Upper lobe of right lung (tissue), 1 donor: ENCODE measurements at places on chromosomes 12 and 14.

DNA sequence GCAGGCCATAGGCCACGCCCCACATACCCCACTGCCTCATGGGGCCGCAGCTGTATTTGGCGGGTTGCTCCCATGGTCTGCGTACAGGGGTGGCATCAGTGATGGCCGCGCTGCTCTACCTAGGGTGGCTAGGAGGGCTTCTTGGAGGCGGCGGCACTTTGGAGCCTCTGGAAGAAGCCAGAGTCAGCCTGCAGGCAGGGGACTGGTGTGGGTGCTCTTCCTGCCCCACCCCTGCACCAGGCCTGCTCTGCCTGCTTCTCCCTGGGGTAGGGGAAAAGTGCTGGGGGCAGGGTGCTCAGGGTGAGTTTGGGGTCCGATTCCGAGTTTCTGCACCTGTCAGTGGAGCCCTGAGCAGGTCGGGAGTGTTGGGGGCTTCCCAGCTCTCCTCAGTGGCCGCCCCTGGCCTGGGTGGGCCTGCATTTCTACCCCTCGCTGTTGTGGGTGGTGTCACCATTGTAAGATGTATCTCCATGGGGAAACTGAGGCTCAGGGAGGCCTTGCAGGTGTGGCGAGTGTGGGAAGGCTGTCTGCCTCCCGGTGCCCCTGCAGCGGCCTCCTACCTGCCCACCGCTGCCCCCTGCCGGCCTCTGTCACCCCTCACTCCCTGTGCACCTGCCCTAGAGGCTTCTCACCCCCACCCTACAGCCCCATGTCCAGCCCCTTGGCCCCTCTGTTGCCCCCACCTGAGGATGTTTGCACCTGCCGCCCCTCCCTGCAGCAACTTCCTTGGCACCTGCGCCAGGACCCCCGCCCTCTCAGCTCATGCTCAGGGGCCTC is 5.5 kb downstream of the CEP170B start:
- peaks cover 9% of the 10 kb centered on the region for H3K4me1 ChIP-seq
- H3K36me3 ChIP-seq, result no peaks in the 10 kb centered on the region
- H3K27ac ChIP-seq, result no peak overlapping the region
- H3K4me3 ChIP-seq, result no peak overlapping the region
- H3K27me3 ChIP-seq, result no peaks in the 10 kb centered on the region
- peak; percentile 69 for DNase-seq

- no peak overlapping the region for H3K4me3 ChIP-seq
- no peaks in the 10 kb centered on the region for H3K27me3 ChIP-seq
- peaks cover 8% of the 10 kb centered on the region for H3K4me1 ChIP-seq
- H3K27ac ChIP-seq, result no peak overlapping the region
Measured at GRCh38 chr14:25011095-25011494, 38.9 kb downstream of the STXBP6 start.

- no peak overlapping the region for H3K4me3 ChIP-seq
- H3K4me1 ChIP-seq, result peaks cover 13% of the 10 kb centered on the region
- no peaks in the 10 kb centered on the region for H3K27me3 ChIP-seq
- no peak overlapping the region for H3K27ac ChIP-seq
- no peaks in the 10 kb centered on the region for H3K36me3 ChIP-seq
- no peak for DNase-seq
Measured at GRCh38 chr12:105524961-105525360, 194.5 kb downstream of the C12orf75 start.

- no peaks in the 10 kb centered on the region for H3K36me3 ChIP-seq
- H3K27me3 ChIP-seq, result no peaks in the 10 kb centered on the region
Measured at GRCh38 chr14:96756745-96757144, 40.4 kb upstream of the VRK1 start.

DNA sequence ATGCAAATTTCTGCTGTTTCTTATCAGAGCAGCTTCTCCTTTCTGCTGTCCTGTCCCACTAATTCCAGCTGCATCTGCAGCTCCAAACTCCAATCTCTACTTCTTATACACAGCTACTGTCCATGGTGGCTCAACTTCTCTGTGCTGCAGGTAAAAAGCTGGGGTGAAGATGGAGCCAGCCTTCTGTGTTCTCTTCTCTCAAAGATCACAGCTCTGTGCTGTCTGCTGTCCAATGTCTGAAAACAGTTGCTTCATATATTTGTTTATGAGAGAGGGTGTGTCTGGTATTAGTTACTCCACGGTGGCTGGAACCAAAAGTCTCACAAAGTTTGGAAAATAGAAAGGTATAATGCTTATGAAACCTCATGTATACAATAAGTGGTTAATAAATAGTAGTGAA is 445.8 kb upstream of the TBX3 start:
- no peak overlapping the region for H3K27ac ChIP-seq
- no peak overlapping the region for H3K4me3 ChIP-seq
- DNase-seq, result no peak
- no peaks in the 10 kb centered on the region for H3K36me3 ChIP-seq
- no peaks in the 10 kb centered on the region for H3K4me1 ChIP-seq

DNA sequence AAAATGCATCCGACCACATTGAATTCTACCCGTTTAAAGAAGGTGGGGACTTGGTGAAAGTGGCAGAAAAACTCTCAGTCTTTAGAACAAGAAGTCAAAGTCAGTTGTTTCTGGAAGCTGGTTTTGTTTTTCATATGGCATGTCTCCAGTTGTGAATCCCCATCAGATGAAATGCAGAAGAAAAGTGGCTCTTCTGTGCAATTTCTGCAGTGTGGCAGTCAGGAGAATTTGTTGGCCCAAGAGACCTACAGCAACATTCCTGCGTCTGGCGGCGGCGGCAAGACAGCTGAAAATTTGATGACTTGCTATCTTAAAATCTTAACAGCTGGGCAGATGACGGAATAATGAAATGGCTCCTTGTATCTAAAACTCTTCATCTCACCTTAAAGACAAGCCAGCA is 201.5 kb downstream of the FOXN3 start:
- no peak overlapping the region for H3K4me3 ChIP-seq
- peaks cover 7% of the 10 kb centered on the region for H3K36me3 ChIP-seq
- H3K27ac ChIP-seq, result no peak overlapping the region
- peaks cover 19% of the 10 kb centered on the region for H3K4me1 ChIP-seq
- no peak for DNase-seq

- no peaks in the 10 kb centered on the region for H3K27me3 ChIP-seq
- H3K36me3 ChIP-seq, result no peaks in the 10 kb centered on the region
- H3K4me3 ChIP-seq, result no peak overlapping the region
- H3K27ac ChIP-seq, result no peak overlapping the region
Measured at GRCh38 chr12:76143343-76144244, 59.1 kb upstream of the NAP1L1 start.

DNA sequence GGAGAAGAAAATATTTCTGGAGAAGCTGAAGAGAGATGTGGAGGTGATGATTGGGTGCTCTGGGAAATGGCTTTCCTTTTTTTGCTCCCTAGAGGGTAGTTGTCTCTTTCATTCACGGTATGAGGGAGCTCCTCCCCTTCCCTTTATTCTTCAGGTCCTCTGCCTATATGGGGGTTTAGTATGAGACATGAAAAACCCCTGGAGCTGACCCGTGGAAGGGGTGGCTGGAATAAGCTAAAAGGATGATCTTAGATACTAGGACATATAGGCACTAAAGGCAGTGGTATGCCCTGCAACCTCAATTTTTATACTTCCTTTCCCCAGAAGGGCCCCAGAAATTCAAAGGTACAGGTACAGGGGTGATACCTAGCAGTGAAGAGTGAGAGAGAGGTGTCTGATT is 4.2 kb upstream of the DTX3 start:
- DNase-seq, result no peak
- H3K27ac ChIP-seq, result no peak overlapping the region
- peaks cover 7% of the 10 kb centered on the region for H3K4me1 ChIP-seq
- H3K36me3 ChIP-seq, result peaks cover 44% of the 10 kb centered on the region

GRCh38 chr14:100329233-100330006 is 6.3 kb downstream of the SLC25A47 start:
- H3K4me3 ChIP-seq, result no peak overlapping the region
- H3K27ac ChIP-seq, result no peak overlapping the region
- no peak for DNase-seq

DNA sequence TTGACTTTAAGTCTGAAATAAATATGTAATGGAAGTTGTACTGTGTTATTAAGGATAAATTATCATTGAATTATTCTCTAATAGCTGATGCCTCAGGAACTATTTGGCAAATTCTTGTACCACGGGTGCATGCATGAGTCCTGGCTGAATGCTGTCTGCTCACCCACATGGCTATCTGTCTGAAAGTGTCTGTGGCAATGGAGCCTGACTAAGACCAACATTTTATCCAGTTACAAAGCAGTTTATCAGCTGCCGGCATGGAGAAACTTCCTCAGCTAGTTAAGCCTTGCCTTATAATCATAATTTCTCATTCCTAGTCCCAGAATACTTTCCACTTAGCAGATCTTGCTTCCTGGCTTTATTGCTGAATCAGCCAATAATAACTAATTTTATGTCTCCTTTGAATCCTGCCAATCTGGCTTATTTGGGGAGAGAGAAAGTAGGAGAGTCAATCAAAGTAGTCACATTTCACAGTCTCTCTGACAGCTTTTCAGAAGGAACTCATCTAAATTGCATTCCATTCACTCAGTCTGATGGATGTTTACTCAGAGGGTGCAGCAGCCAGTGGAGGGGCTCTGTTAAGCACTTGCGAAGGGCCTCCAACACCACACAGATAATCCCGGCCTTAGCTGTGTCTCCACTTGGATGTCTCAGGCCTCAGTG is 280.6 kb upstream of the CLEC14A start:
- no peak overlapping the region for H3K27ac ChIP-seq
- H3K4me1 ChIP-seq, result no peaks in the 10 kb centered on the region
- H3K36me3 ChIP-seq, result no peaks in the 10 kb centered on the region
- DNase-seq, result no peak
- H3K4me3 ChIP-seq, result no peak overlapping the region

DNA sequence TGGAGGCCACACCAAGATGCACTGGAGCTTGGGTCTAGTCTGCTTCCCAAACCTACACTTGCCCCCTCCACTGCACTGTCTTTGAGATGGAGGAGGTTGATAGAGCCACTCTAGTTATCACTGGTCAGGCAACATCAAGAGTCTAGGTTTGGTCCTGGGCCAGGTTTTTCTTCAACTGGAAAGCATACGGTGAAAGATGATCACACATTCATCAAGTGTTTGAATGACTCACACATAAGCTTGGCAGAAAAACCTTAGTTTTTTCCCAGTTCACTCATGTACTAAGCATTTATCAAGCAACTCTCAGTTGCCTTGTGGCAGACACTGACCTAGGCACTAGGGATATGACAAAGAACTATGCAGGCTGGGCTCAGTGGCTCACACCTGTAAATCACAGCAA is 84.5 kb downstream of the PLEKHG3 start:
- no peaks in the 10 kb centered on the region for H3K4me1 ChIP-seq
- DNase-seq, result no peak

- H3K4me1 ChIP-seq, result no peaks in the 10 kb centered on the region
- H3K27me3 ChIP-seq, result no peaks in the 10 kb centered on the region
- no peak overlapping the region for H3K4me3 ChIP-seq
- no peaks in the 10 kb centered on the region for H3K36me3 ChIP-seq
- H3K27ac ChIP-seq, result no peak overlapping the region
Measured at GRCh38 chr12:88904705-88905104, 324.4 kb upstream of the KITLG start.

DNA sequence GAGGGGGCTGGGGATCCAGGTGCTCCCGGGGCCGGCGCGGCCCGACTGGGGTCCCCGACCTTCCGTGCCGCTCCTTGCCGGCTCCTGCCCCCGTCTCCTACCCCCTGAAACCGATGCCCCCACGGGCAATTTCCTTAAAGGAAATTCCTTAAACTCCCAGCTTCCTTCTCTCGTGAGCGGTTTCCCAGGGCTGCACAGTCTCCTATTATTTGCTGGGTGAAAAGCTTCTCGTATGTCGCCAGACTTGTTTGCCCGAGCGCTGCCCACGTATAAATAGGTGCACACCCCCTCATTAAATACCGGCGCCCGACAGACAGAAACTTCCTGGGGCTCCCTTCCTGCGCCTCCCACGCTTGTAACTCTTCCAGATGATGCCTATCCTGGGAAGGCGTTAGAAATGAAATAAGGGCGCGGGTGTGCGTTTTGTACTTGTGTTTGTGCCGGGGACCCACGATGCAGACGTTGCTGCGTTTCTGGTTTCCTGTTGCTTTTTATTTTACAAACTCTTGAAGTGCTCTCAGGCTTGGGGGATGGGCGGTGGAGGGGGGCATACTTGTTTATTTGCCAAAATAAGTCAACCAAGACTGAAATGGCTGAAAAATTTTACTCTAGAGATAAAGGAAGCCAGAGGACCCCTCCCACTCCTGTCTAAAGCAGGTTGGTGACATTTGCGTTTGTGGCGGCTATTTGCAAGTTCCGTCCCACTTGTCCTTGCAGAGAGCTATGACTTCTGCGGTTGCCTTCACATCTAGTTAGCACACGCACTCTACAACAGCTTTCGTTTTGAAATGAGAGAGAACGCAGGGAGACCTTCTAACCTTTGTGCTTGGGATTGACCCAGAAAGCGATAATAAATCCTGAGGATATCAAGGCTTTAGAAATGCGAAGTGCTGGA is 1.0 kb downstream of the HIP1R start:
- H3K4me3 ChIP-seq, result peak overlapping the region; percentile 68
- H3K27ac ChIP-seq, result peak overlapping the region; percentile 24
- H3K36me3 ChIP-seq, result no peaks in the 10 kb centered on the region
- H3K4me1 ChIP-seq, result peaks cover 20% of the 10 kb centered on the region
- DNase-seq, result no peak
- no peaks in the 10 kb centered on the region for H3K27me3 ChIP-seq

- H3K27ac ChIP-seq, result no peak overlapping the region
- DNase-seq, result no peak
- no peaks in the 10 kb centered on the region for H3K27me3 ChIP-seq
- H3K36me3 ChIP-seq, result no peaks in the 10 kb centered on the region
- no peak overlapping the region for H3K4me3 ChIP-seq
Measured at GRCh38 chr12:123928274-123928865, 44.3 kb downstream of the CCDC92 start.

GRCh38 chr14:31277085-31277484 is 69.5 kb upstream of the HECTD1 start:
- no peak overlapping the region for H3K4me3 ChIP-seq
- H3K27ac ChIP-seq, result no peak overlapping the region
- H3K27me3 ChIP-seq, result no peaks in the 10 kb centered on the region

GRCh38 chr12:65613692-65614091 is 210.6 kb upstream of the HMGA2 start:
- no peak overlapping the region for H3K27ac ChIP-seq
- peaks cover 5% of the 10 kb centered on the region for H3K27me3 ChIP-seq
- DNase-seq, result no peak
- no peaks in the 10 kb centered on the region for H3K36me3 ChIP-seq
- no peaks in the 10 kb centered on the region for H3K4me1 ChIP-seq

DNA sequence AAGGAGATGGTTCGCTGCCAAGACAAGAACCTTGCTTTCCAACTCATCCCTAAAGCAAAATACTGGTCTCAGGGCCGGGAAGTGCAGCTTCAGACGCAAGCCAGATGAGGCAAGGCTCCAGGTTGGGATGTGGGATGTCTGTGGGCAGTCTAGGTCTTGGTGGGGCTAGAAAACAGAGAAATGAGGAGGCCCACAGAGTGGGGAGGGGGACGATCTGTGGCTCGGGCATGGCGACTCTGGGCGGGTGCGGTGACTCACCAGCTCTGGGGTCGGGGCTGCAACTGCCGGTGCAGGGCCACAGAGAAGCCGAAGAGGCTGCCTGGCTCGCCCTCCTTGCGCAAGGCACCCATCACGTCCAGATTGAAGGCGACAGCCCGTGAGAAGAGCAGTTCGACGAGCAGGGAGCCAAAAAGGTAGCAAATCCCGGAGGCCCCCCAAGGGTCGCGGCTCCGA is 459 bp downstream of the ITGA7 start:
- peaks cover 11% of the 10 kb centered on the region for H3K27me3 ChIP-seq
- no peak overlapping the region for H3K27ac ChIP-seq
- peaks cover 17% of the 10 kb centered on the region for H3K4me1 ChIP-seq
- DNase-seq, result no peak
- H3K36me3 ChIP-seq, result no peaks in the 10 kb centered on the region

GRCh38 chr12:102722147-102722546 is 194.9 kb downstream of the PAH start:
- H3K4me3 ChIP-seq, result no peak overlapping the region
- no peak for DNase-seq
- no peak overlapping the region for H3K27ac ChIP-seq
- no peaks in the 10 kb centered on the region for H3K4me1 ChIP-seq
- H3K36me3 ChIP-seq, result no peaks in the 10 kb centered on the region
- no peaks in the 10 kb centered on the region for H3K27me3 ChIP-seq
